Progenitor cell of endocrine pancreas (in vitro differentiated cells): ENCODE measurements at places on chromosomes 16 and 17. TPM values are rescaled to one million over a fixed set of nuclear protein-coding genes. Genes with fewer than 3 reads are reported as not detected.

Gene LDHD
- total RNA-seq: 0.64 and 0.89 TPM in 2 replicates

DNA sequence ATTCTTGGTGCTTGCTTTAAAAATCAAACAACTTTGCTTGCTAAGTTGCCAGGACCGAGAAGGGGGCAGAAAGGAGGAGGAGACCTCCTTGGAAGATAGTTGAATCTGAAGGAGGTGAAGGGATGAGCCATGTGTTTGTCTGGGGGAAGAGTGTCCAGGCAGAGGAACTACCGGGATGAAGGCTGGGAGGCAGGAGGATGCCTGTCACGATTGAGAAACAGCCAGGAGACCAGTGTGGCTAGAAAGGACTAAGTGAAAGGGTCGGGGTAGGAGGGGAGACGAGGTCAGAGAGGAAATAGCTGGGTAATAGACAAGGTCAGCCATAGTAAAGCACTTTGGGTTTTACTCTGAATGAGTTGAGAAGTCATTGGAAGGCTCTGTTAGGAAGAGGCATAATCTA is 38.9 kb upstream of the CSNK2A2 start:
- peaks cover 23% of the 10 kb centered on the region for H3K27me3 ChIP-seq
- H3K4me1 ChIP-seq: peaks cover 7% of the 10 kb centered on the region
- no peak overlapping the region for H3K27ac ChIP-seq
- H3K4me3 ChIP-seq: peak overlapping the region; percentile 87

DNA sequence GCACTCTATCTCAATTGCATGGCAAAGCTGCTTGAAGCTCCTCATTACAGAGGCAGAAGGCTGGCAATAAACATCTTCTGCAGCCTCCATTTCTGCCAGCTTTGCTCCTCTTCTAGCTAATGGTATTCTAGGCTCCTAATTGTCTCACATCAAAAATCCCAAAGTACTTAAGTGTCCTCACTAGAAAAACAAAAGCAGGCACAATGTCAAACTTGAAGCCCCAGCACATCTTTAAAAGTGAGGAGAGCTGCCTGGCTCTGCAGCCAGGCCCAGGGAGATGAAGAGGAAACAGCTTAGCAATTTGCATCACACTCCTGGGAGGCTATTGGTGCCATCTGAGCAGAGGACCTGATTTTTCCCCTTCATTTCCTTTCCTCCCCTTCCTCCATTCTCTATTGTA is 197.1 kb downstream of the KCNJ2 start:
- H3K36me3 ChIP-seq: no peaks in the 10 kb centered on the region
- H3K4me1 ChIP-seq: no peaks in the 10 kb centered on the region
- H3K27ac ChIP-seq: peak overlapping the region; percentile 15
- no peak overlapping the region for H3K4me3 ChIP-seq

GRCh38 chr17:57514614-57515013 is 230.5 kb downstream of the CCDC182 start:
- peaks cover 27% of the 10 kb centered on the region for H3K4me1 ChIP-seq
- H3K27me3 ChIP-seq: no peaks in the 10 kb centered on the region
- peaks cover 2% of the 10 kb centered on the region for H3K36me3 ChIP-seq
- no peak for DNase-seq

DNA sequence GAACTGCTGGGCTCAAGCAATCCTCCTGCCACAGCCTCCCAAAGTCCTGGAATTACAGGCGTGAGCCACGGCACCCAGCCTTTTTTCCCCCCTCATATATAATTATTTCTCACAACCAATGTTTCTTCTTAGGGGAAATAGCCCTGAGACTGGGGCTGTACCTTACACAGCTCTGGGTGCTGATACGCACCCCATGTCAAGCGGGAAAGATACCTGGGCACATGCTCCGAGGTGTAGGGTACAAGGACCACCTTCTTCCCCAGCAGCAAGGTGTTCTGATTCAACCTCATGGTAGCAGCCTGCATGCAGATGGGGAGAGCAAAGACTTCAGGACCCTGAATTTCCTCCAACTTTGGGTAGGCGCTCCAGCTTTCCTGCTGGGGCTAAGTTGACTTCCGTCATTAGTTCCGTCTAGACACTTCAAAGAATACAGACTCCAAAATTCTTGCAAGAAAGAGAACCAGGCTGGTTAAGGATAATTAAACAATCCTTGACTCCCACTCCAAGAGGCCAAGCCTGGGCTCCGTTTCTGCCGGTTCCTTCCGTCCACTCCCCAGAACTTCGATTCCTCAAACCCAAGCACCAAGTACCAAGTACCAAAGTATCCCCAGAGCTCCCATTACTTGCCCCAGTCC is 619 bp downstream of the NAT9 start:
- peaks cover 15% of the 10 kb centered on the region for H3K36me3 ChIP-seq
- peaks cover 23% of the 10 kb centered on the region for H3K4me1 ChIP-seq
- no peak for DNase-seq
- H3K4me3 ChIP-seq: peak overlapping the region; percentile 94
- H3K27me3 ChIP-seq: no peaks in the 10 kb centered on the region
- peak overlapping the region; percentile 96 for H3K27ac ChIP-seq

DNA sequence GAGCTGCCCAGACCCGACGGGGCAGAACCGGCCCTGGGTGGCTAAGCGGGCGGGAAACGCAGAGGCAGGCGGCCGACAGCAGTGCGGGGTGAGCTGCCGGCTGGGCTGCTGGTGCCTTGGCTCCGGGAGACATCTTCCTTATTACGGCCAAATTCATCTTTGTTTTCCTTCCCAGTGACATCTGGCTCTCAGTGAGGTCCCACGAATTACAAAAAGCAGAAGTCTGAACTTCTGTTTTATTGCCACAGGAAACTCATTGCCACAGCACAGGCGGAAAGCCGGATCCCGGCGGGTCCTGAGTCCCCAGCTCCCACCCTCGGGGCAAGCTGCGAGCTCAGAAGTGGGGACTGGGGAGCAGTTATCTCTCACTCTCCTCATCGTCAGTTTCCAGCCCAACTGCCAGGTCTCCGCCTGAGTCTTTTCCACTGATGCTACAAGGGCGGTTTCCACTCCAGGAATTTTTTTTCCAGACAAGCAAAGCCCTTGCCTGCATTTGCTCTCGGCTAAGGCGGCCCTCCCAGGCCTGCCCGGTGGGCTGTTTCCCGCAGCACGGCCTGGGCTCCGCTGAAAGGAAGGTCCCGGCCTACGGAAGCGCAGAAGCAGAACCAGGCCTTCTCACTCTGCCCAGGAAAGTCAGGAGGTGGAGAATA is 40.3 kb downstream of the CBFA2T3 start:
- no peaks in the 10 kb centered on the region for H3K36me3 ChIP-seq
- DNase-seq: no peak
- peaks cover 8% of the 10 kb centered on the region for H3K27me3 ChIP-seq
- H3K27ac ChIP-seq: no peak overlapping the region
- no peak overlapping the region for H3K4me3 ChIP-seq

GRCh38 chr16:71867939-71868338 is 16.0 kb downstream of the ZNF821 start:
- no peaks in the 10 kb centered on the region for H3K27me3 ChIP-seq
- no peak overlapping the region for H3K27ac ChIP-seq
- peaks cover 22% of the 10 kb centered on the region for H3K36me3 ChIP-seq
- DNase-seq: no peak
- H3K4me1 ChIP-seq: no peaks in the 10 kb centered on the region
- no peak overlapping the region for H3K4me3 ChIP-seq

Gene RNF227
- 1.8 and 2.3 TPM in 2 replicates for total RNA-seq

Gene ITGA2B
- total RNA-seq: 1.2 and 2.6 TPM in 2 replicates

GRCh38 chr16:89828199-89828869 is at the start of gene SPIRE2:
SPIRE2 (plus strand) TSS chr16:89828475; CDS start chr16:89828551, 76 bp downstream.
- H3K4me1 ChIP-seq: peaks cover 23% of the 10 kb centered on the region
- peak within 1 kb of the TSS; percentile 79 for H3K27ac ChIP-seq
- peak; percentile 85 for DNase-seq
- no peaks in the 10 kb centered on the region for H3K27me3 ChIP-seq

GRCh38 chr17:57552114-57552624 is 192.9 kb downstream of the CCDC182 start:
- no peaks in the 10 kb centered on the region for H3K27me3 ChIP-seq
- peaks cover 2% of the 10 kb centered on the region for H3K36me3 ChIP-seq
- no peak for DNase-seq
- H3K27ac ChIP-seq: no peak overlapping the region
